Activated T-helper 1 cell treated with anti-CD3 and anti-CD28 coated beads, Interleukin-2, amount 50 U/mL, for 16 hours (primary cell): ENCODE measurements at places on chromosomes 11 and 22.

- DNase-seq, result no peak
Observed at GRCh38 chr11:7965386-7965785, at the start of gene NLRP10. Gene NLRP10 (minus strand): TSS chr11:7965447. CDS start chr11:7963495, 1,952 bp downstream.

GRCh38 chr22:17601031-17601430 is 27.5 kb downstream of the ATP6V1E1 start:
- DNase-seq, result no peak

- no peak for DNase-seq
Observed at GRCh38 chr11:107851704-107852310, 6.8 kb downstream of the SLC35F2 start.

DNA sequence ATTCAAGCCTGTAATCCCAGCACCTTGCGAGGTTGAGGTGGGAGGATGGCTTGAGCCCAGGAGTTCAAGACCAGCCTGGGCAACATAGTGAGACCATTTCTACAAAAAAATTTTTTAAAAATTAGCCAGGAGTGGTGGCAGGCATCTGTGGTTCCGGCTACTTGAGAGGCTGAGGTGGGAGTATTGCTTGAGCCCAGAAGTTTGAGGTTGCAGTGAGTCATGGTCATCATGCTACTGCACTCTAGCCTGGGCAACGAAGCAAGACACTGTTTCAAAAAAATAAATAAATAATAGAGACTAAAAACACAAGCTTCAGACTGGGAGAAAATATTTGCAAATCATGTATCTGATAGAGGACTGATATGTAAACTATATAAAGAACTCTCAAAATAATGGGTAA is 33.2 kb downstream of the BTBD10 start:
- no peak for DNase-seq

GRCh38 chr11:111549196-111549868 is 8.8 kb downstream of the LAYN start:
- no peak for DNase-seq

DNA sequence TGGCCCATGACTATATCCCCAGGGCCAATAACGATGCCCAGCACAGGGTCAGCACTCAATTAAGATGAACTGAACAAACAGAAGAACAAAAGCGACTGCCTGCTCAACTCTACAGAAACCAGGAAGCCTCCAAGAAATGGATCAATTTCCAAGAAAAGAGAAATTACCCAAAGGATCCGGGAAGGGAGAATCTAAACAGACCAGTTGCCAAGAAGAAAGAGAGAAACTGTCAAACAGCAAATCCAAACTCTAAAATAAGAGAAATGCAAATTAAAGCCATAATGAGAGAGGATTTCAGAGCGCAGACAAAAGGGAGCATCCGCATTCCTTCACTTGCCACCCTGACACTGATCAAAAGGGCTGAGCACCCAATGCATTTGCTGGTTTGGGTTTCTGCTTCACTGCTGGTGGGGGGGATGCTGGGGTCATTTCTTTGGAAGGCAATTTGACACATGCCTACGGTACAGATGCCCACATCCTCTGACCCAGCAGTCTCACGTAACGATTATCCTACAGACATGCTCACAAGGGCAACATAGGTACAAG is 37.7 kb upstream of the RFPL3 start:
- no peak for DNase-seq

GRCh38 chr11:35488117-35488516 is 37.3 kb downstream of the PAMR1 start:
- no peak for DNase-seq

- no peak for DNase-seq
Observed at GRCh38 chr11:61512435-61512834, 3.9 kb downstream of the LRRC10B start.

- DNase-seq, result no peak
Observed at GRCh38 chr11:786235-787083, 3.4 kb downstream of the CEND1 start.

DNA sequence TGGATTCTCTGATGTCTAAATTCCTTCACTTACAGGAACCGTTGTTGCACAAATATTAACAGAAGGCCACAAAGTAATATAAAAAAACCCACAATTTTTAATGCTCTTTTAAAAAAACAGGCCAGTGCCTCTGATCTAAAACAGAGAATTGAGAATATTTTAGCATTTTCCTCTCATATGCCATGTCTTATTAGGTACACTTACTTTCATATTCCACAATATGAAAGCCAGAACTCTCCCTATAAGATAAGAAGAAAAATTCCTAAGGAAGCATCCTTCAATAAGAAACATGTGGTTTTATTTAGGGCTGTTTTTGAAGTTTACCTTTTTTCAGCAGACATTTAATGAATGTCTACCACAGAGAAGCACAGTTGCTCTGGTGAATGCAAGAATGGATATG is 214.5 kb downstream of the FAT3 start:
- DNase-seq, result no peak

GRCh38 chr11:118621784-118622375 is 14.5 kb downstream of the PHLDB1 start:
- DNase-seq, result no peak

- no peak for DNase-seq
Observed at GRCh38 chr11:130162733-130163132, 3.2 kb downstream of the ST14 start.

DNA sequence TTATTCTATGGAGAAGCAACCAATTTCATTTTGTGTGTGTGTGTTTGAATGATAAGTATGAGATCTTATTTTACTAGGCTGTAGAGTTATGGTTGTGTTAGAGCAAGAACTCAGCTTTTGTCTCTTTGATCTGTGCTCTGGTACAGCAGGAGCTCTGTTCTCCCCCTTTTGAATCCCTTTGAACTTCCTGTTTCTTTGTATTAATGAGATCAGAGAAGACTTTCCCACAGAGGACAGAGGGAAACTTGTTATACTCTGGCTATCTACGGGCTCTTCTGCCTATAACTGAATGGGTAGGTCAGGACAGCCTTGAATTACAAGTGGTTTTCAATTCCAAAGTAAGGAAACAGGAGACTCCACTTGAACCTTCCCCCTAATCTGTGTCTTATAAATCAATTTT is 1015.0 kb upstream of the RAG2 start:
- DNase-seq, result no peak

GRCh38 chr22:26162926-26163325 is 6.3 kb upstream of the SEZ6L start:
- no peak for DNase-seq

- no peak for DNase-seq
Observed at GRCh38 chr11:44528103-44528502, 37.4 kb upstream of the CD82 start.

DNA sequence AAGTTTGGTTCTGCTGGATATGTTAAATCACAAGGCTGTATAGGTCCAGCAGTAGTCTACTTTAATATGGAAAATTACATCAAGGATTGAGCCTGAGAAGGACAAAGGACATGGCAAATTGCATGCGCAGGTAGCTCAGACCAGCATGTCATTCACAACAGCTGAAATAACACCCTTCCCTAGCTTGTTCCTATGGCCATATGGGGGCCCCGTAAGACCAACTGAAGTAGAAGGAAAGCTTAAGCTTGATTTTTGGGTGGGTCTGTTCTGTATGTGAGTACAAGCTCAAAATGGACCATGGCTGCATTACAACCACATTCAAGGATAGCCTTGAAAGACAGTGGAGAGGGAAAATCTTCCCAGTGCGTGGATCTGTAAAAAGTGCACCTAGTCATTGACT is 20.6 kb upstream of the PDE3B start:
- DNase-seq, result no peak

- DNase-seq, result no peak
Observed at GRCh38 chr11:79439886-79440570, 802 bp downstream of the TENM4 start.

- no peak for DNase-seq
Observed at GRCh38 chr22:39129746-39130145, 22.7 kb downstream of the CBX7 start.

GRCh38 chr11:6297831-6298230 is 22.5 kb downstream of the CAVIN3 start:
- DNase-seq, result no peak

GRCh38 chr11:126337474-126338241 is 17.8 kb upstream of the ST3GAL4 start:
- no peak for DNase-seq

GRCh38 chr22:32707971-32708370 is 93.5 kb upstream of the TIMP3 start:
- no peak for DNase-seq

GRCh38 chr11:103596315-103596714 is 440.1 kb upstream of the DDI1 start:
- DNase-seq, result no peak

- no peak for DNase-seq
Observed at GRCh38 chr11:57015679-57016078, 27.0 kb downstream of the OR5AK2 start.

GRCh38 chr11:8756201-8756600 is 73.6 kb downstream of the RPL27A start:
- no peak for DNase-seq

DNA sequence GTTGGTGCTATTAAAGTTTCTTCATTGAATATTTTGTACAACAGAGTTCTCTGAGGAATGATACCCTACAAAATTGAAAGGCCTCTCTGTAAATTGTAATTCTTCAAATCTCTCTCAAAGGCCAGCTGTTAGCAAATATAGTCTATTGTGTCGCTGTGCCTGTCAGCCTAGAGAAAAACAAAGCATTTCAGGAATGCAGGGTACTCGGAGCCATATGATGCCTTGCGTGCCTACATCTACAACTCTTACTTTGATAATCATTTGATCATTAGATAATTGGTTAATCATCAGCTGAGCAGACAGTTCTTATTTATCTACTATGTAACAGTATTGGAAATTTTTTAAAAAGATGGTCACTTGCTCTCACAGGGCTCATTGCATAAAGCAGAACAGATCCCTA is 67.3 kb downstream of the RNF169 start:
- no peak for DNase-seq

DNA sequence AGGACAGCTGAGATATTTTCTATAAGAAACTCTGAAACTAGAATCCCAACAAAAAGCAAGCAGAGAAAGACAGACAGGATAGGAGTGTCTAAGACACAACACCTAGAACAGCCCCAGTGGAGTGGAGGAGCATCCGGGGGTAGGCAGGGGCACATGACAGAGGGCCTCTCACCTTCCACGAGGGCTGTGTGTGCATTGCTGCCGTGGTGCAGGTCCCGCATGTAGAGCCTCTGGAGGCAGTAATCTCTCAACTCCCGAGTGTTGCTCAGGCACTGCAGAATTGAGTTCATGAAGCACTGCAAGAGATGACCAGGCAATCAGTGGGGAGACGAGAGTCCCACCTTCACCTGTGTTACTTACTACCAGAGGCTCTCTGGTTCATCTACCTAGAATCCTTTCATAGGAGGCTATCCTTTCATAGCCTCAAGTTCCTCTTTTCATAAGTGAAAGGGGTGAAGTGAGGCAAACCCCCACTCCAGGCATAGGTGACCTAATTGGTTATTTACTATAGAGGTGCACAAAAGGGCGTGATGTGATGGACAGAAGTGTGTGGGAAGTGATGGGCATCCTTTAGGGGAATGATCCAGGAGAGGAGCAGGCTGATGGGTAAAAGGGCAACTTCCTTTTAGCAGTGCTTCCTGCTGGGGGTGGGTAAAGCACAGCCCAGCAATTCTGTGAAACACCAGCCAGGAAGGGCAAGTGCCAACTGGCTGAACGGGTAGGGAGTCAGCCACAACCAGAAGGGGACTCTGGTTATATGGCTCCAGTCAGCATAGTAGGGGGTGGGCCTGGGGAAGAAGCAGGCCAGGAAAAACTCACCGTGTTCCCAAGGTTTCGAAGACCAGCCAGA is 13.1 kb upstream of the MFRP start:
- DNase-seq, result no peak

DNA sequence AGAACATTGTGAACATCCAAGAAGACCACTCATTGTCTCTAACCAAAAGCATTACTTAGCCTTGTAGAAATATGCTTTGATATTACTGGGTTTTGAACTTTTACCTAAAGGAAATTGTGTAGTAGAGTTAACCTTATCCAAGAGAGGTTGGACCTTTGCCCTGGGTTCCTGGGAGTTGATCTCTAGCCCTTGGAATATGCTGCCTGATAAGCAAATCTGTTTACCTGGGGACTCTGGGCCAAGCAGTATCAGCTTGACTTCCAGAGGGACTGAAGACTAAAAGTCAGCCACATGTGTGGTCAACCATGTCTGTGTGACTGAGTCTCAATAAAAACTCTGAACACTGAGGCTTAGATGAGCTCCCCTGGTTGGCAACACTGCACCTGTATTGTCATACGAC is 44.1 kb upstream of the CWF19L2 start:
- no peak for DNase-seq

- DNase-seq, result no peak
Observed at GRCh38 chr22:21683401-21683811, 17.6 kb downstream of the PPIL2 start.

- DNase-seq, result no peak
Observed at GRCh38 chr11:46377831-46378230, 3.6 kb upstream of the MDK start.

DNA sequence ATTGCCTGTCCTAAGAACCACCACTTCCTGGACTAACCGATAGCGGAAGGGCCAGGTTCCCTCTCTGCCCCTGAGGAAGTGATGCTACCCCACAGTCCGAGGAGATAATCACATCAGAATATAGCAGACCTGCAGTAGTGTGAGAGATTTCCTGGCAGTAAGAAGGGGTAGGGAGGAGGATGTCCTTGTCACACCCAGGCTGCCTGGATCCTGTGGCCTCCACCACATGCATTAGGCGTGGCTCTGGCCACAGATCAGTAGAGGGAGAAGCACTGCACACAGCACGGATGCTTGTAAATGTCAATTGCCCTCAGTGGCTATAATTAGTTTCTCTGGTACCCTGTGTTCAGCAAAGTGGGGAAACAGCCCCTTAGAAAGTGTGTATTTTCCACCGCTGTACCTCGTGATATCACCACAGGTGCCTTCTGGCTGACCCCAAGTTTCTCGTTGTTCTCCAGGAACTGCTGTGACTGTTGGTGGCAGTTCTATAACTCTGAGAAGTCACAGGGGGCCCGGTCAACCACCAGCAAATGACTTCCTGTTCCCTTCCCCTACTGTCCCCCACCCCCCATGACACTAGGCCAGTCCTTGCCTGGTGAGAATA is 61.8 kb downstream of the UBASH3B start:
- DNase-seq, result no peak
